ENCODE measurements at places on chromosomes 2 and 18.

DNA sequence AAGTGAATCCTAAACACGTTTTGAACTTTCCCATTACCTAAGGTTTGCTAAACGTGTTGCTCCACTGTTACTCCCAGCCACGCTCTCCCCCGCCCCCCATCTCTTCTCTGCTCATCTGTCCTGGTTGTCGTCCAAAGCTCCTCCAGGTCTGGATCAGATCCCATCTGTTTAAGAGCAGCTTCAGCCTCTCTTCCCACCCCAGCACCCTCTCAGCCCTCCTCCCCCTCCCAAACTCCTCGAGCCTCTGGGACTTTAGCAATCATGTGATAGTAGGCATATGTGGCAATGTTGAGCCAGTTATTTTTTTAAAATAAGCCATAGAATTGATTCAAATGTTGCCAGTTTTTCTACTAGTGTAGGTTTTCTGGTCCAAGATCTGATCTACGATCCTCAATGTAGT, 20.0 kb upstream of the LPIN1 start:
- no peak for DNase-seq

GRCh38 chr2:176129813-176130146, 275 bp downstream of the HOXD8 start:
- no peak for DNase-seq

DNA sequence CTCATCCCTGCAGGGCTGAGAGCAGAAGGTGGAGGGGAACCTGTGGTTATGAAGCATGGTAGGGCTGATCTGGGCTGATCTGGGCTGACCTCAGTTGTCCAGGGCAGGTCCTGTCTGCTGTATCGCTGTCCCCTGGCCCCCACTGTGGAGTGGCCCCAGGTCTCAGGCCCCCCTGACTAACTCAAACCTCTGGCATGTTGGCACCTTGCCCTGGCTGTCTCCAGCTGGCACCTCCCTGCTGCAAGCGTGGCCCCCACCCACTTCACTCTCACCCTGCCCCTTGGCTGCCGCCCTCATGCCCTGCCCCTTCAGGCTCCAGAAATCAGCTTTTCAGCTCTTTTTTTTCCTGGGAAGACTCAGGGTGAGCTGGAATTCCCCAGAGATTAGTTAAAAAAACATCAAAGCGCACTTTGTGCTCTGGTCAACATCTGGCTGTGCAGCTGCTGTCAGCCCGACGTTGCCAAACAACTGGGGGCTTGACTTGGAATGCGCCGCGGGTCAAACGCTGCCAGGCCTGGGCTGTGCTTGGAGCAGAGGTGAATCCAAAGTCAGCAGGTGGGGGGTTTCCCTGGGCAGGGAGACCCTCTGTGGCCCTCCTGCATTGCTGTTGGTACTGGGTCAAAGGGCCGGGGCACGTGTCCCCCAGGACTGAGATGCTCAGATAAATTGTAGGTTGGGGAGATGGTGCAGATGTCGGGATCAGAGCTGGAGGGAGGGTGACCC, 173.8 kb upstream of the HDAC4 start:
- DNase-seq = no peak

DNA sequence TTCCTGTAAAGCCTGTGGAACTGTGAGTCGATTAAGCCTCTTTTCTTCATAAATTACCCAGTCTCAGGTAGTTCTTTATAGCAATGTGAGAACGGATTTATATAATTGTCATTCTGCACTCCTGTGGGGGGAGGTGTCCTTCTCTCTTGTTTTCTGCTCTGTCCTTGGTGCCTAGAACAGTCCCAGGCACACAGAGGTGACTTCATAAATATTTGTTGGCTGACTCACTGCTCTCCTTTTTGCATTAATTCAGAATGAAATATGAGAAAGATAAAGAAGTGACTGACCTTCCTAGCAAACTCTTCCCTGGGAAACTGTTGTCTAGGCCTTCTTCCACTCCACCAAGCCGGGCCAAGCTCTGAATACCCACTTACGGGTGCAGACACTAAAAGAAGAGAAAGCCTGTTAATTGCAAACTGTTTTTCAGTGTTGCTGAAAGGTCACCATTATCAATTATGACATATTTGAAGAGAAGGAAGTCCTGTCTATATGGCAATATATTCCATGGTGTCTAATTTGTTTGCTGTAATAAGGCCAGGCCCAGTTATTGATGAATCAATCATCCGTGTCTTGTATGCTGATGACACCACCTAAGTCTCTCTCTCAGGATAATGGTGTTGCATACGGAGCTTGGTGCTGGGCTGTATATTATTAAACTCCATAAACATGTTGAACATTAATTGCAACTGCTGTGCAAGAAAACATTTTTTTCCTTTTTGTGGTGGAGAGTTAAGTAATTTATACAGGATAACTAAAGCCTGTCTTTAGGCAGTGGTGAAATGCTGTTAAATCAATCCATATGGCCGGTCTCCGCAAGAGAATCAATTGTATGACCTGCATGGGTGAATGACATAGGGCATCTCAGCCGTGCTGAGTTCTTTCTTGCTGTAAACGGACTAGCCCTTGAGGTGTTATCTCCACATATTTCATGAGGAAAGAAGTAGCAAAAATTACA, 567.5 kb downstream of the SLC4A3 start:
- no peak for DNase-seq

DNA sequence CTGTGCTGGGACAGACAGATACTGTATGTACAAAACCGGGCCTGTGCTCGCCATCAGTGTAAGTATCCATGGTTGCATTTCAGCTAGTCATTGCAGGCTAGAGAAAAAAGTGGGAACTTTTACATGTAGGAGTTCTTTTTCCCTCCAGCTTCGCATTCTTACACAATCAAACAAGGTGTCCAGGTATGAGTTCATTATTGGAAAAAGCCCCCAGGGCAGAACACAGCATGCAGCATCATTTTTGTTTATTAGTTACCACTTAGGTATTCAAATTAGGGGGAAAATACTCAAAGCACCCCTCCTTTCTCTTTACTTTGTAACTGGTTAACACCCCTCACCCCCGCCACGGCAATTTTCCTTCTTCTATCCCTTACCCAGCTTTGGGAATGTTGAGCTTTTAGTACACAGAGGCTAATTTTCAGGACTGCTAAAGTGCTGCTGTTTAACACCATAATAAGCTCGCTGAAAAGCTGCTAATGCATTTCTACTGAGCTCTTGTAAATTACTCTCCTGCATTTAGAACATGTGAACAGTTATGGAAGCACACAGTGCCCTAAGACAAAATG, 13.6 kb downstream of the UPP2 start:
- DNase-seq = no peak

DNA sequence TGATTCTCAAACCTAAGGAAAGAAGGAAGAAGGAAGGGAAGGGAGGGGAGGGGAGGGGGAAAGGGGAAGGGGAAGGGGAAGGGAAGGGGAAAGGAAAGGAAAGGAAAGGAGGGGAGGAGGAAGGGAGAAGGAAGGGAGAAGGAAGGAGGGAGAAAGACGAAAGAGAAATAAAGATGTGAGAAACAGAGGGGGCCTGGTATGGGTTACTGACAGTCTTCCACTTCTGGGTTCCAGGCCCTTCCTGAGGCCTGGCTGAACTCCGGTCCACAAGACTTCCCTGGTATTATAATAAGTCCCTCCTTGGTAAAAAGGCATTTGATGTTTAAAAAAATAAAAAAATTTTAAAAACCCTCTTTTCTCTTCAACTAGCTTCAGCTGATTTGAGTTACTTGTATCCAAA, 17.4 kb downstream of the SLC4A5 start:
- no peak for DNase-seq

DNA sequence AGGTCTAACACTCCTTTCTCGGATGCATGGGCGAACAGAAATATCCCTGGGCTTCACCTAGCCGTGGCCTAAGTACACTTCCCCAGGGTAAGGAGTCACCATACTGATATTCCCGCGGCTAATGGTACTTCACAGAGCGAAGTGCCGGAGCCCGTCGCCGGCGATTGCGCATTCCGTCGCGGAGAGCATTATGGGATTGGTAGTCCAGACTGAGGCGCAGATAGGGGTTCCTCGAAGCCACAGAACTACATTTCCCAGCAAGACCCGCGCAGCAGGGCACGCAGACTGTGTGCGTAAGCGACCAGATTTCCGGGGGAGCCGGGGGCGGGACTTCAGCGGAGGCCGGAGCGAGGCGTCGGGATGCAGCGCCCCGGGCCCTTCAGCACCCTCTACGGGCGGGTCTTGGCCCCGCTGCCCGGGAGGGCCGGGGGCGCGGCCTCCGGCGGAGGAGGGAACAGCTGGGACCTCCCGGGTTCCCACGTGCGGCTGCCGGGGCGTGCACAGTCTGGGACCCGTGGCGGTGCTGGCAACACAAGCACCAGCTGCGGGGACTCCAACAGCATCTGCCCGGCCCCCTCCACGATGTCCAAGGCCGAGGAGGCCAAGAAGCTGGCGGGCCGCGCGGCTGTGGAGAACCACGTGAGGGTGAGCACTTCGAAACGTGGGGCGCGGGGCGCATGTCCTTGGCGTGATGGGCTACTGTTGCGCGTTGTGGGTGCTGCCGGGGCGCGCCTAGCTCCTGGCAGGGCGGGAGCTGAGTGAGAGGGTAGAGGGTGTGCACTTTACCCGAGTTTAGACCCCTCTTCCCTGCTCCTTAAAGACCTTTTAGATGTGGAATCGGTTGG, at the start of gene RPIA:
TSS of gene RPIA (plus strand) at position 335 of the 845 bp plus-strand sequence. CDS start at position 361, 26 bp downstream.
- DNase-seq = peak; percentile 97

GRCh38 chr2:22890132-22890531, 494.8 kb upstream of the KLHL29 start:
- DNase-seq = no peak

- no peak for DNase-seq
Observed at GRCh38 chr18:3367491-3368091, 82.4 kb upstream of the TGIF1 start.

DNA sequence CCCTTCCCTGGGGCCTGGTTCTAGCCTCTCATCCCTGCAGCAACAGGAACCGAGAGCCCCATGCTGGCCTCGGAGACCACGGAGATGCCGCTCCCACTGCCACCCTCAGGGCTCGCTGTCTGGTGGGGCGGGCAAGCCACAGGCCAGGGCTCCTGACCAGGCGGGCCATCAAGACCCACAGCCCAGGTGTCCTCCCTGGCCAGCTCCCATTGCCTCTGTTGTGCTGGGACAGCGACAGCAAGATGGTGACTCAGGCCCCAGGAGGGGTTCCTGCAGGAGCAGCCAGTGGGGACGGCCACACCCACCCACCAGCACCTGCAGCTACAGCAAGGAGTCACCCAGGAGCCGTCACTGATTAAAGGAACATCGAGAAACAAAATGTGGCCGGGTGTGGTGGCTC, 7.4 kb downstream of the KLHL30 start:
- DNase-seq = no peak

GRCh38 chr2:177053038-177053437, 159.6 kb upstream of the HNRNPA3 start:
- DNase-seq = no peak

- DNase-seq = peak; percentile 65
Observed at GRCh38 chr18:11981543-11982366, 448 bp downstream of the IMPA2 start.

DNA sequence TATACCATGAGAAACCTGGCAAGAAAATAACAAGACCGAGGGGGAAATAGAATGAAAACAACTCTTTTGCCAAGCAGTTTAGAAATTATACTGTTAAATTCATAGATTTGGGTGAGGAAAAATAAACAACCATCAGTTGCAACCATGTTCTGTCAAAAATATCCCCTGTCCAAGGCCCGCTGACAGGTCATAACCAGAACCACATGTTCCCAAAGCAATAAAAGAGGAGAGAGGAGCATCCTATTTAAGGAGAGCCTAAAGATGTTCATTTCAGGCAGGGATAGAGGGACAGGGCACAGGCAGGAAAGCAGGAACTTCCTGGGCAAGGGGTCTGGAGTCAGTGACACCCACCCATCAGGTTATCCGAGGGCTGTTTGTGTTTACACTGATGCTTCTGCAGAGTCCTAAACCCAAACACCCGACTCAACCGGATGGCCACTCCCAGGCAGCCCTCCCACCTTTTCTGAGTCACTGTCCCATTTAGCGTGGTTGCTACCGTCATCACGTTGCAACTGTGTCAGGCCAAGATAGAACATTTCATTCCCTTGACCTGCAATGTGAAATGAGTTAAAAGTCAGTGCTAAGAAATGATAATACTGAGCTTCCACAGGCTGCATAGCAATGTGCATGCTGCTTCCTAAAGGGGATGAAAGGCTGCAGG, 468.3 kb upstream of the RAB12 start:
- DNase-seq = no peak

- DNase-seq = peak; percentile 69
Observed at GRCh38 chr18:34330308-34330707, 105.6 kb upstream of the NOL4 start.

GRCh38 chr2:214560618-214561190, 149.8 kb downstream of the VWC2L start:
- no peak for DNase-seq

- DNase-seq = no peak
Observed at GRCh38 chr2:150282357-150282756, 205.1 kb downstream of the RND3 start.

- no peak for DNase-seq
Observed at GRCh38 chr2:103025056-103025455, 263.2 kb downstream of the TMEM182 start.

DNA sequence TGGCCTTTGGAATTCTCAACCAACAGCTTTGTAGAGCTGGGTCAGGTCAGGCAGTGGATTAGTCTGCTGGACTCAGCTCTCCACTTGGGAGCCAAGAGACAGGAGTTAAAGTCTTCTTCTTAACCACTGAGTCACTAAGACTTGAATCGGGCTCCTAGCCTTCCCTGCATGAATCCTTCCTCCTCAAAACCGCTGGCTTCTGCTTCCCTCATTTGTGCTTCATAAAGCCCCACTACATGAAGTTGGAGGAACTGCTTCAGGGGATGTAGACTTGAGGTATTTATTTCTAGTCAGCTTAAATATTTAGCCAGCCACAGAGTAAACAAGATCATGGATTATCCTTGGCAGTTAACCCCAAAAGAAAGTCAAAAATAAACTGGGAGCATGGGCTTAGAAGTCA, 536.3 kb upstream of the TNP1 start:
- DNase-seq = no peak

DNA sequence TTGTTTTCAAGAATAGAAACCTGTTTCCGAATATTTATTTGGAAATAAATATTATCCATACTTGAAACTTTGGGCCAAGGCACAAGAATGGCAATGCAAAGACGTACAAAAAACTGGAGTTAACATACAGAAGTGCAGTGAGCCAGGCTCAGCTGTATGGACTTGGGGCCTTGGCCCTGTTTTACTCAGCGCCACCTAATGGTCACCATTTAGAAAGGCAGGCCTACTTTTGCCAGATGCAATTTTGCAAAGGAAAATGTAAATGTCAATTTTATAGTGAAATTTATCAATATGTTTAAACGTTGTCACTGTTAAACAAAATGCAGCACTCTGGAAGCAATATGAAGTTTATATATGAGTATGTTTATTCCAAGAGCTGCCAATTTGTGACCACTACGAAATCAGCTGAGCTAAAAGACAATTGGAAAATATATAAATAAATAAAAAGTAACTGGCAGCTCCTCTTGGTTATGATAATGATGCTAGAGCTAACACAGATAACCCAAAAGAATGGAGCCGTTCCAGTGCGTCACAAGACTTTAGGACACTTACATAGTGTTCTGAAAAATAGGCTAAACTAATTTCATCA, 155.0 kb downstream of the ARHGAP15 start:
- DNase-seq = peak; percentile 59

All from D341Med (cell line).